ENCODE measurements at places on chromosomes 1 and 21.
A peak's percentile ranks its signal among the peaks of the same experiment; 100 is the strongest.

- no peak for DNase-seq
Observed at GRCh38 chr1:33009561-33009960, 27.1 kb downstream of the AK2 start.

DNA sequence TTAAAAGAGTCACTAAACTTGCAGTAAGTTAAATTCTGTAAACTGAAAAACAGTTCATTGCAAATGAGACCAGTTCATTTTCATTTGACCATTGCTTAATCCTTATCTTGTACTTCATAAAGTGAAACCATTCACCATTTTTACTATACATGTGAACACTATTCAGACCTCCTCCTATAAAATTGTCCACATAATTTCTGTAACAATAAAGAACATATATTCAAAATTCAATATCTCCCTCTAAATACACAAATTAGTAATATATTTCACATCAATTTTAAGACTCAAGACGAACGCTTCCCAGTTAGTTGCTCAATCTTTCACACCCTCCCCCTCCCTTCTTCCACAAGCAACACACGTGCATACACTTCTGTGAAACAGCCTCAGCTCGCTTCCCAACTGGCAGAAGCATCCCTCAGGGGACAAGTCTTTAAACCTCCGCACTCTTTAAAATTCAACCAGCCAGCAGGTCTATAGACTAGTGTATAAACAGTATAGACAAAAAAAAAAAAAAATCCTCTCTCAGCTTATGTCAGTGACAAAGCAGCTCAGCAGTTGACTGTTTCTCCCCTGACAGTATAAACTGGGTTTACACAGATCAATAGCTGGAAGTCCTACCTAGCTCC is 99.6 kb downstream of the DENND1B start:
- DNase-seq = no peak

GRCh38 chr1:230265200-230266115 is 160.7 kb downstream of the PGBD5 start:
- no peak for DNase-seq

GRCh38 chr21:34653522-34653921 is 15.3 kb upstream of the CLIC6 start:
- no peak for DNase-seq

GRCh38 chr1:156491151-156491949 is 9.2 kb downstream of the MEF2D start:
- no peak for DNase-seq

DNA sequence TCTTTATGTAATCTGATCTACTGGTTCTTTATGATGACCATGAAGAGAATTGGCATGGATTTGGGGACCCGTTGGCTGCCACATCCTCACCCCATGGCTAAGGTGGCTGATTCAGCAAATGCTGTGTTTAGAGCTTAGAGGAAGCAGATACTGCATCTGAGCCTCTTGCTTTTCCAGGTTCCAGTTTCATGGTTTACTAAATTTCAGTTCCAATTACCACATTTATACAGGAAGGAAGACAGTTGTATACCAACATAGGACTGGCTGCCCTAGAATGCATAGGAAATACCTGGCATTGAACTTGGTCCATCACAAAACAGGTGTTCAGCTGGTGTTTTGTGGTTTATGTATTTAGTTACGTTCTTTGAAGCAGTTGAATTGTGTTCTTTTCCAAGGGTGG is 107.1 kb downstream of the ST3GAL3 start:
- DNase-seq = no peak

GRCh38 chr1:59768792-59769735 is 45.7 kb upstream of the HOOK1 start:
- no peak for DNase-seq

DNA sequence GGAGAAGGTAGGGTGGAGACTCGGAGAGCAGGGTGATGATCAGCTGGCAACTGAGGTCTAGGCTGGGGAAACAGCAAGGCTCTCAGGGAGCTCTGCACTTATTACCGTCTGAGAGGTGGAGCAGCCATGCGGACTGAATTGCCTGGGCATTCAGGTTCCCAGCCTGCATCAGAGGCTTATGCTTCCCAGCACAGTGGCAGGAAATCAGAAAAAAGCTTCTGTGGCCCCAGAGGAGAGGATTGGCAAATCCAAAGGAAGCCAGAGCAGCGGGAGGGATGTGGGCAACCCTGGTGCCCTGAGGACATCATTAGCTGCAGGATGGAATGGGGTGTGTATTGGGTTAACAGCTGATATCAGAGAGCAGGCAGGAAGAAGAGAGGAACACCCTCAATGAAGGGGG is 374.1 kb upstream of the POU3F1 start:
- DNase-seq = no peak

DNA sequence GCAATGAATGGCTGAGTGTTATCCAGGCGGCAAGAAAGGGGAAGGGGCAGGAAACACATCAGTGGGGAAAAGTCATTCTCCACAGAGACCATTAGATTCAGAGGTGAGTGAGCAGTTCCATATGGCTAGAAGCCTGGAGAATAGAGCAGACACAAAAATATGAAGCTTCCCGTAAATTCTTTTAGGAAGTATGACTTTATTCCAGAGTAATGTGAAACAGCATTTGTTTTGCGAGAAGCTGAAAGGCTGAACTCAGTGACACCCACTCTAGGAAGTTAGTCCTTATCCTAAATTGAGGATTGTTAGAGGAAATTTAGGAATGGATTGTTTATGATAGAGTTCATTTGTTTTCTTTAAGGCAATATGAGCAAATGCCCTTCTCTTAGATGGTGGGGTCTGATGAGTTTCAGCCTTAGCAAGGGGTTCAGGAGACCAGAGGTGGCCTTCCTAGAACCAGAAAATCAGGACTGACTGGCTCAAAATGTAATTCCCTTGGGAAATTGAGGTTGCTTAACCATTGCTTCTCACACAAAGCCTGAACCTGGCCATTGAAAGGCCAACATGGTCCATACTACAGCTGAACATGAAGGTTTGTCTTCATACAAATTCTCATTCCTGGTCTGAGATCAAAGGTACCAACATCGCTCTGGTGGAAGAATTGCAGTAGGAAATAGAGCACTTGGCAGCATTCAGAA is 167.5 kb downstream of the TPR start:
- no peak for DNase-seq

DNA sequence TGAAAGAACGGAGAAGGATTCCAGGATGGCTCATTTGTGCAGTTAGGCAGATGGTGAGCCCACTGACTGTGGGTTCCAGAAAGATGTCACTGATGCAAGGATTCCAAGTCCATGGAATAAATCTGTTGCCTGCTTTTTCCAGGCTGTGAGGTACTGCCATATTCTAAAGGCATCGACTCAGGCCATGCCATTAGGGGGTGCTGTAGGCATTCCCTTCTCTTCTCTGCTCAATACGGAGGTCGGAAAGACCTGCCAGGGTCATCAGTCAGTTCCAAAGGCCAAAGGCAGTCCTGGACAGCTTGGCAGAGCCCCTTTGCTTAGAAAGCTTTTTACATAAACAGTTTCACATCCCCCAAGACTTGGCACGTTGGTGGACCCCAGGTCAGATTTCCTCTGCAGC is 31.7 kb upstream of the TMEM125 start:
- DNase-seq = peak; percentile 11

GRCh38 chr1:3042481-3042880 is 21.2 kb downstream of the ACTRT2 start:
- no peak for DNase-seq

- no peak for DNase-seq
Observed at GRCh38 chr1:112133487-112133886, 144.0 kb upstream of the KCND3 start.

GRCh38 chr1:228213917-228214808 is 6.3 kb downstream of the OBSCN start:
- no peak for DNase-seq

GRCh38 chr1:208134491-208134890 is 109.7 kb downstream of the PLXNA2 start:
- DNase-seq = no peak

GRCh38 chr1:179803918-179804317 is 60.8 kb downstream of the FAM163A start:
- DNase-seq = no peak

DNA sequence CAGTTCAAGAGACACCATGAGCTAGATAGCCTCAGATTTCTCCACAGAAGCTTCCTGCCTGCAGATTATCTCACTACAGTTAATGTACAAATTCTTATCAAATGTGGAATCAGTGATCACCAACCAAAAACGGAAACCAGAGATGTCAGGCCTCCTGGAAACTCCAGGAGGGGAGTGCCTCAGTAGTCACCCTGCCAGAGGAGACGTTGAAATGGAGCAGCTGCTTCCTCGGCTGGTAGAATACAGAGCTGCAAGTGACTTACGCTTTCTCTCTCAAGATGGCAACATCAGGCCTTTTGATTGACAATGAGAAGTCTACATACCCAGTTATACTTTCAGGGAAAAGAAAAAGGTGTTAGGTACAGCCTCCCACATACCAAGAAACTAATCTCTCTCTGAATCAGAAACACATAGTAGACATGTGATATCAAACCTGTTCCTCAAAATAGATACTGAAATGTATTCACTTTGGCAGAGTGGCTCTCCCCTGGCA is 52.2 kb downstream of the ACP6 start:
- peak; percentile 56 for DNase-seq

- DNase-seq = no peak
Observed at GRCh38 chr1:67601539-67601938, 83.5 kb upstream of the GADD45A start.

DNA sequence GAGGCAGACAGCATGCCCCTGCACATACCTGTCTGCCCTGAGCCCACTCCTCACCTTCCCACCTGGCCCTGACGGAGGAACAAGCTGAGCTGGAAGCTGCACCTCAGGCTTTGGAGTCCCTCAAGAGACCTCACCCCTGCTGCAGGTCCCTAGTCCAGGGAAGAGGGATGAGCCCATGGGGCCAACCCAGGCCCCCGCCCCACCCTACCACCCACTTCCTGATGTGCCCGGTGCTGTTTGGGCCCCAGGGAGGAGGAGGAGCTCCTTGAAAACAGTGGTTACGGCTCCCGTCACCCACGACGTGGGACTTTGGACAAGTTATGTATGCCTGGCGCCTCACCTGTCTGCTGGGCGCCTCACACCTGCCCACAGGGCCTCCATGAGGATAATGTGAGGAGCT is 250.2 kb downstream of the NPHP4 start:
- DNase-seq = no peak

GRCh38 chr1:112583366-112583765 is 35.6 kb downstream of the ST7L start:
- DNase-seq = no peak

- DNase-seq = no peak
Observed at GRCh38 chr1:160776178-160776577, 19.8 kb upstream of the LY9 start.

DNA sequence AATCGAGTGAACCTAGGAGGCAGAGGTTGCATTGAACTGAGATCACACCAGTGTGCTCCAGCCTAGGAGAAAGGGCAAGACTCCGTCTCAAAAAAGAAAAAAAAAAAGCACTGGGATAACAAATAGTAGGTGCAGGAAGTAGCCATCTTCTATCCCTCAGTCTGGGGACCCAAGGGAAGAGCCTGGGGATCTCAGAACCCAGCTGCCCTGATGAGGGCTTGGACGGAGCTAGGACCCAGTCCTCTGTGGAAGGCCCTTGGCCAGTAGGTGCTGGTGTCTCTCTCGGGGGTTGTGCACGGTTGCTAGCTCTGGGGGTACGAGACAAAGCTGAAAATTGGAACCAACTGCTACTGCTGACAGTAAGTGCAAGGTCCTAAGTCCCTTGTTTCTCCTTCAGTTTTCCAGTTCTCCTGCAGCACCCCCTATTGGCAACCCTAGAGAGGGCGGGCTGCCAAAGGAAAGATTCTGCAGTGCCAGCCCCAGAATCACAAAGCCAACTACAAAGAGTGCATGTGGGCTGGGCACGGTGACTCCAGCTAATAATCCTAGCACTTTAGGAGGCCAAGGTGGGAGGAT is 57.6 kb upstream of the KIF1B start:
- DNase-seq = no peak

GRCh38 chr1:6419397-6419803 is 319 bp downstream of the HES2 start:
- DNase-seq = no peak

DNA sequence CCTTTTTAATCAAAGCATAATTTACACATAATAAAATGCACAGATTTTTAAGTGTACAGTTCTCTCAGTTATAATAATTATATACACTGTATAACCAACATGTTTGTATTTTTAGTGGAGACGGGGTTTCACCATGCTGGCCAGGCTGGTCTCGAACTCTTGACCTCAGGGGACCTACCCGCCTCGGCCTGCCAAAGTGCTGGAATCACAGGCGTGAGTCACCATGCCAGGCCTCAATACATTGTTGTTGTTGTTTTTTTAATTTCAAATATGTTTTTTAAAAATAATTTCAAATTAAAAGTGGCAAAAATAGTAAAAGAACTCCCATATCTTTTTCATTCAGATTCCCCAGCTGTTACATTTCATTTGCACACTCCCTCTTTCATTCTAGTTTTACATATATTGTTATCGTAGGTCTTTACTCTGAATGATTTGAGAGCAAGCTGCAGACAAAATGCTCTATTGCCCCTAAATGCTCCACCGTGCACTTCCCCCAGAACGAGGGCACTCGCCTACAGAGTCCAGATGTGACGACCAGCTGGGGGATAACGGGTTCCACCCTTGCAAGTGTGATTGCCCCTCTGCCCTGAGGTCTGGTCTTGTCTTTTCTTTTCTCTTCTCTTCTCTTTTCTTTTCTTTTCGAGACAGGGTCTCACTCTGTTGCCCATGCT is 19.2 kb upstream of the RD3 start:
- no peak for DNase-seq

DNA sequence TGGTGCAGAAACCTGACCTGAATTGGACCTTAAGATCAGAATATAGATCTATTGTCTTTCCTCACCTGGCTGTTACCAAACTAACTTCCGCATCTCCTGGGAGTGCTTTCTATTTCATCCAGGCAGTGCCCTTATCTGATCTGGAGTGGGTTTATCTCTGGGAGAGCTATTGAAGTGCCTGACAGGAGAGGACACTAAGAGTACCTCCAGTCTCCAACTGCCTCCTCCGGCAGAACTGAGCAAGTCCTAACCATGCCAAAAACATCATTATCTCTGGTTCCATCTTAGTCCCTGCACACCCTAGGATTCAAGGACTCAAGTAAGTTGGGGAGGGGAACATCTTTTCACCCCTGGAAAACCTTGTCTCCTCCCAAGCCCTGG is 12.4 kb upstream of the KCNJ15 start:
- DNase-seq = no peak
